ENCODE measurements at places on chromosomes 12 and 14. TPM values are rescaled to one million over a fixed set of nuclear protein-coding genes. Genes with fewer than 3 reads are reported as not detected.

DNA sequence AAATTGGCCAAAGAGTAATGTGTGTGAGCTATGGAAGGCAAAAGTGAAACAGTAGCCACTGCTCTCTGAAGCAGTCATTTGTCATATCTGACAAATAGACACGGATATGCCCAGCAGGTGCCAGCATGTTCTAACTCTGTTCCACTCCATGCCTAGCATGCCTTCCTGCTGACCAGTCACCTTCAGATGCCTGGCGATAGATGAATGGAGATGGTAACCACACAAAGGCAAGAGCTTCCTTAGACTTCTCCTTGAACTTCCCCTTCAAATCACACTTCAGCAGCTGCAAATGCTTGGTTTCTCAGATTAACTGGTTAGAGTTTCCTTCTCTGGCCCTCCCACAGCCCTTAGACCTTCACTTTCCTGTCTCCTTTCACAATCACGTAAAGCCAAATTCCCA is 429.9 kb downstream of the DAD1 start:
- H3K27ac ChIP-seq, result peak overlapping the region; percentile 42
- H3K4me1 ChIP-seq, result peaks cover 16% of the 10 kb centered on the region
- DNase-seq, result no peak
- peak overlapping the region; percentile 16 for H3K4me3 ChIP-seq

GRCh38 chr14:103973354-103973753 is 31.0 kb upstream of the RD3L start:
- peaks cover 4% of the 10 kb centered on the region for H3K27me3 ChIP-seq
- no peak for DNase-seq
- H3K4me1 ChIP-seq, result no peaks in the 10 kb centered on the region
- no peak overlapping the region for H3K4me3 ChIP-seq
- H3K27ac ChIP-seq, result no peak overlapping the region
- no peaks in the 10 kb centered on the region for H3K36me3 ChIP-seq

- no peak overlapping the region for H3K4me3 ChIP-seq
- H3K4me1 ChIP-seq, result no peaks in the 10 kb centered on the region
- H3K27me3 ChIP-seq, result peaks cover 5% of the 10 kb centered on the region
- DNase-seq, result no peak
- H3K27ac ChIP-seq, result no peak overlapping the region
Measured at GRCh38 chr12:19031032-19031431, 98.5 kb upstream of the PLEKHA5 start.

DNA sequence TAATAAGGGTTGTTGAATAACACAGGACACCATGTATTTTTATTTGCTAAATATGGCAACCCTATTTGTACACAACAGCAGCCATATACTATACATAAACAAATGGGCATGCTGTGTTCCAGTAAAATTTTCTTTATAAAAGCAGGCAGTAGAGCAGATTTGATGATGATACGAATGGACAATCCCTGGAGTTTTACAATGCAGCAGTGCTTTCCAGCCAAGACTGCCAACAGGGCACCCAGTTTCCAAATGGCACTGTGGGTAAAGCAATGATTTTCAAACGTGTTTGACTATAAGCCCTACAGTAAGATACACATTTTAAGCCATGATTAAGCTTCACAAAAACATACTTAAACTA is 282.7 kb downstream of the NUAK1 start:
- no peak overlapping the region for H3K4me3 ChIP-seq
- no peak overlapping the region for H3K27ac ChIP-seq
- no peaks in the 10 kb centered on the region for H3K36me3 ChIP-seq
- no peak for DNase-seq
- H3K27me3 ChIP-seq, result peaks cover 5% of the 10 kb centered on the region

- peak; percentile 64 for DNase-seq
- peak overlapping the region; percentile 35 for H3K4me3 ChIP-seq
- H3K4me1 ChIP-seq, result peaks cover 14% of the 10 kb centered on the region
- peak overlapping the region; percentile 61 for H3K27ac ChIP-seq
- H3K36me3 ChIP-seq, result no peaks in the 10 kb centered on the region
- H3K27me3 ChIP-seq, result no peaks in the 10 kb centered on the region
Measured at GRCh38 chr12:131682510-131682895, 28.4 kb upstream of the SFSWAP start.

DNA sequence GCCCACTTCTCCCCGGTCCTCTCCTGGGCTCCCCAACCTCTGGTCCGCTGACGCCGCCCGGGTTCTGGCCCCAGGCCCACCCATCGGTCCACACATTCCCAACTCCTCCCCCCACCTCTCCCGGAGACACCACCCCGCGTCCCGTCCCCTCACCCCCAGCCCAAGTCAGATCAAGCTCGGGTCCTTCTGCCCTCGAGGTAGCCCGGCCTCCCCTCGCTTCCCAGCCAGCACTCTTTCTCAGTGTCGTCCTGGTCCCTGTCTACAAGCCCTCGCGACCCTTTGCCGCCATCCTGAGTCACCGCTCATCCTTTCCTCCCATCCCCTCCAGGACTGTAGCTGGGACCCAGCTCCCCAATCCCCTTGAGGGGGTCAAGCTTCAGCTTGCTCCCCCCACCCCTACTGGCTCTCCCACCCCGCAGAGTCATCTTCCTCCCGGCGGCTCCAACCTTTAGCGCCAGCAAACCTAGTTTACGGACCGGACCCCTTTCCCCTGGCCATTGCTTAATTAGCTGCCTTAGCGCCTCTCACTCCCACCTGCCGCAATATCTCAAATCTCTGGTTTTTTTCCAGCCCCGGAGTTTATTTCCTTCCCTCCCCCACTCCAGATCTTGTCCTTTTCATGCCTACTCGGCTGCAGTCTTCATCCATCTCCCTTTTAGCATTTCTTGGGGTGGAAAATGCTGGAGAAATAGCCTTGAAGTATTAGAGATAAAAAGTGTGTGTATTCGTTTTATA is 1.1 kb downstream of the PPP4R4 start:
- peaks cover 18% of the 10 kb centered on the region for H3K4me1 ChIP-seq
- H3K27ac ChIP-seq, result no peak overlapping the region
- H3K4me3 ChIP-seq, result peak overlapping the region; percentile 68
- DNase-seq, result no peak

- DNase-seq, result peak; percentile 41
- H3K36me3 ChIP-seq, result no peaks in the 10 kb centered on the region
- H3K27ac ChIP-seq, result no peak overlapping the region
- H3K4me1 ChIP-seq, result peaks cover 9% of the 10 kb centered on the region
- H3K27me3 ChIP-seq, result peaks cover 47% of the 10 kb centered on the region
Measured at GRCh38 chr14:32939254-32940065, 781 bp downstream of the NPAS3 start.

DNA sequence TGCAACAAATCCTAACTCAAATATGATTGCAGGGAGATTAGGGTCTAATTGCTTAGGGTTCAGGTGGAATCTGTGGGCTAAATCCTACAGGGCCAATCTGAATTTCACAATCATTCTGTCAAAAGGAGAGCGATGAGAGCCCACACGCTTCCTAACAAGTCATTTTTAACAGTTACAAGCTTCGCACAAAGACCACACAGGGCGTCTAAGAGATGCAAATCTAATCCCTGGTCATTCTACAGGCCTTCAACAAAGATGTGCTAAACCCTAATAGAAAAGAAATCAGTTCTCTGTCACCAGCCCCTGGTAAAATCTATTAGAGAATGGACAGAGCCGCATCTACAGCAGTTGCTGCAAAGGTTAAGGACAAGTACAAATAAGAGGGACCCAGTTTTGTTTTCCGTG is 15.3 kb downstream of the NKX2-1 start:
- peaks cover 2% of the 10 kb centered on the region for H3K36me3 ChIP-seq
- peaks cover 9% of the 10 kb centered on the region for H3K4me1 ChIP-seq
- H3K27me3 ChIP-seq, result peaks cover 72% of the 10 kb centered on the region

GRCh38 chr14:71139294-71139946 is 232.2 kb downstream of the PCNX1 start:
- peaks cover 3% of the 10 kb centered on the region for H3K36me3 ChIP-seq
- no peaks in the 10 kb centered on the region for H3K27me3 ChIP-seq
- no peak overlapping the region for H3K27ac ChIP-seq
- peaks cover 28% of the 10 kb centered on the region for H3K4me1 ChIP-seq
- no peak for DNase-seq

DNA sequence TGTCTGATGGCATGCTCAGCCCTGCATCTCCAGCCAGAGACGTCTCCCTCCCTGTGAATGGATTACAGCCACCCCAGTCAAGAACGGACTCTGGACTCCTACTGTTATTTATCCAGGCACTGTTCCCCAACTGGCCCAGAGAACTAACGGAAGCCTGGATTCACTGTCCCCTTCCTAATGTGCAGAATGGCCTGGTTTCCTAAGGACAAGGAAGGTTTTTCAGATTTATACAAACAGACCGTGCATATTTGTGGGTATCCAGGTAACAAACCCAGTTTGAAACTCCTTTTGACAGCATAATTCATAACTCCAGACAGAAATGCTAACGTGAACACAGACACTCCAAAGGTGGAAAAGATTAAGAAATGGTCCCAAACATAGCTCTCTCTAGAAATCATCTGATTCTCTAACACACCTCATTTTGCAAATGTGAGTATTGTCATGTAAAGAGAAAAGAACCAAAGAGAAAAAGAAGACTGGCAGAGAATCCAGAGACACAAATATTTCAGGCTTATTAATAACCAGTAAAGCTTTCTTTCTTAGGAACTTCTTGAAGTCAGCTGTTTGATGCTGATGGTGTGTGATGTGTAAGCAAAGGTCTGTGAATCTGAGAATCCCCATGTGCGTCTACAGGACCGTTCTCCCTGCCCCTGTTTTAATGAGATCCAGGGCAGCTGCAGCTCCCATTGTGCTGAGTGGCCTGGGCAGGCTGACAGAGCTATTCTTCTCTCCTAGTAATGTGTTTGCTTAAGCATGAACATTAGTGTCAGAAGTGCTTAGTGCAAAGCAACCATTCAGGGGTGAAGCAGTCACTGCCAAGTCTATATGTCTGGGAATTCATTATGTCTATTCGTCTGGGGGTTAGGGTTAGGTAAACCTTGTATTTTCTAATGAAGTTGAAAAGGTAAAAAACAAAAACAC is 86.8 kb upstream of the HIF1A start:
- H3K4me3 ChIP-seq, result no peak overlapping the region
- H3K27ac ChIP-seq, result no peak overlapping the region
- peaks cover 2% of the 10 kb centered on the region for H3K27me3 ChIP-seq
- H3K36me3 ChIP-seq, result no peaks in the 10 kb centered on the region
- DNase-seq, result no peak

DNA sequence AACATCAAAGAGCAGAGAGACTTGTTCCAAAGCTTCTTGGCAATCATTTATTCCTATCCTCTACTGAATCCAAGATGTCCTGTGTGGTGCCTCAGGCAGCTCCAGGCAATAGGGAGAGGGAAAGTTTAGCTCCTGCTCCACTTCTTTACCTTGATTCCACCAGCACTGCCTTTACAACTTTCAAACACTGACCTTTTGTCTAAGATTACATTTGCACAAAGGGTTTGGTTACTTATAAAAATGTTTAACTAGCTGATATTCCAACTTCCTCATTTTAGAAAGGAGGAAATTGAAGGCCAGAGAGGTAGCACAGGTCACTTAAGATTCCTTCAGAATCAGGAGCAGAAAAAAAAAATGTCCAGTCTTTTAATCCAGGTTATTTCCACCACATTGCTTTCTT is 192.7 kb downstream of the BTG1 start:
- no peaks in the 10 kb centered on the region for H3K27me3 ChIP-seq
- H3K4me1 ChIP-seq, result peaks cover 6% of the 10 kb centered on the region

- peaks cover 30% of the 10 kb centered on the region for H3K4me1 ChIP-seq
- H3K27me3 ChIP-seq, result no peaks in the 10 kb centered on the region
- H3K4me3 ChIP-seq, result no peak overlapping the region
- H3K27ac ChIP-seq, result no peak overlapping the region
Measured at GRCh38 chr14:98130691-98131090, 1141.3 kb downstream of the BCL11B start.

DNA sequence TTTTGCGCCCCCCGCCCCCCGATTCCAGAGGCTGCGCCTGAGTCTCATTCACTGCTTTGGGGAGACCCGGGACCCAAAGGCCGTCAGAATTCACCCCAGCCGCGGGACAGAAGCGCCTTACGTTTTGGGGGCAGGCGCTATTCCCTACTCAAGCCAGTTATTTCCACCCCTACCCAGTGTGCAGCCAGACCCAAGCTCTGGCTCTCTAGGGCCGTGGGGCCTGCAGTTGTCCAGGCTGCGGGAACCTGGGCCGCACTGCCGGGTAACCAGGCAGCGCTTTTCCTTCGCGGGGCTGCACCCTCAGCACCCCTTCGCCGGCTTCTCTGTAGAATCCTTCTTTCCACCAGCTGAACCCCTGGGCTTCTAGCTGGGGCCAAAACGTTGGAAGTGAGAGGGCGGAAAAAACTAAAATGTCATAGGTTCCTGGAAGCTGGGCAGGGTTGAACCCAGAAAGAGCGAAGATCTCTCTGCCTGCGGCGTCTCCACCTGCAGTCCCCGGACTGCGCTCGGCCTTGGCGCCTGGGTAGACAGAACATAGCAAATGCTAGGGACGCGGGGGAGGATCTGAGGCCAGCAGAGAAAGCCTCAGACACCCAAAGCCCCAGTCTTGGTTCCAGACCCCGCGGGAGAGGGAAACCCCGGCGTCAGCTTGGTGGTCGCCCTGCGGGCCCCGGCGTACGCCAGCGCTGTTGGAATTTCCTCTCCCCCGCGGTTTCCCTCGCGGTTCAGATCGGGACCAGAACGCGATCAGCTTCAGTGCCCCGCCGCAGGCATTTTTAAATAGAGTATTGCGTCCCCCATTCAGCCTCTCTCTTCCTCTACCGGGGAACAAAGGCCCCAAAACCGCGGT is 18.3 kb downstream of the TBX3 start:
- H3K36me3 ChIP-seq, result no peaks in the 10 kb centered on the region
- H3K27me3 ChIP-seq, result peaks cover 60% of the 10 kb centered on the region
- H3K4me3 ChIP-seq, result no peak overlapping the region
- no peaks in the 10 kb centered on the region for H3K4me1 ChIP-seq
- H3K27ac ChIP-seq, result no peak overlapping the region

GRCh38 chr14:94932589-94932988 is 162.7 kb upstream of the GSC start:
- H3K36me3 ChIP-seq, result no peaks in the 10 kb centered on the region
- H3K4me1 ChIP-seq, result no peaks in the 10 kb centered on the region
- H3K27me3 ChIP-seq, result no peaks in the 10 kb centered on the region
- H3K27ac ChIP-seq, result no peak overlapping the region
- DNase-seq, result no peak
- H3K4me3 ChIP-seq, result no peak overlapping the region

The GOLGA5 gene
- total RNA-seq, result 13.3 TPM

The FOXN4 gene
- not detected for total RNA-seq

The CAPZA3 gene
- not detected for total RNA-seq

The RPS6KA5 gene
- total RNA-seq, result 12.9 TPM
